Activated CD4-positive, alpha-beta memory T cell treated with anti-CD3 and anti-CD28 coated beads, Interleukin-2, amount 10 ng/mL, durations not matched to agents 7 days and 5 days (primary cell): ENCODE measurements at places on chromosomes 6 and 20. TPM values are rescaled to one million over a fixed set of nuclear protein-coding genes. Genes with fewer than 3 reads are reported as not detected.

DNA sequence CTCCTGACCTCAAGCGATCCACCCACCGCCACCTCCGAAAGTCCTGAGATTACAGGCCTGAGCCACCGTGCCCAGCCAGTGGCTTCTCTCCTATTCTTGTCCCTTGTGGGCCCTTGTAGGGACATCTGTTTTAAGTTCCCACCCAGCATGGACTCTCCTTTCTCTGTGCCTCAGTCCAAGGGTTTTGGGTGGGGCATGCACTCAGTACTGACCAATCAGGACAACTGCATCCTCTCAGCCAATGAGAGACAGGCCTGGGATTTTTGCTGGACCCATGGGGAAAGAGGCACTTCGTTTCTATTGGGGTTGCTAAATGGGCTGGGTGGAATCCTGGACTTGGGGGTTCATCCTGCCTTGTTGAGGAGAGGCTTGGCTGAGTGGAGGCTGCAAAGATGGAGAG lies 34.4 kb downstream of the SNAI1 start:
- H3K27ac ChIP-seq = no peak overlapping the region
- H3K4me1 ChIP-seq = peaks cover 15% of the 10 kb centered on the region
- DNase-seq = no peak
- no peak overlapping the region for H3K4me3 ChIP-seq

DNA sequence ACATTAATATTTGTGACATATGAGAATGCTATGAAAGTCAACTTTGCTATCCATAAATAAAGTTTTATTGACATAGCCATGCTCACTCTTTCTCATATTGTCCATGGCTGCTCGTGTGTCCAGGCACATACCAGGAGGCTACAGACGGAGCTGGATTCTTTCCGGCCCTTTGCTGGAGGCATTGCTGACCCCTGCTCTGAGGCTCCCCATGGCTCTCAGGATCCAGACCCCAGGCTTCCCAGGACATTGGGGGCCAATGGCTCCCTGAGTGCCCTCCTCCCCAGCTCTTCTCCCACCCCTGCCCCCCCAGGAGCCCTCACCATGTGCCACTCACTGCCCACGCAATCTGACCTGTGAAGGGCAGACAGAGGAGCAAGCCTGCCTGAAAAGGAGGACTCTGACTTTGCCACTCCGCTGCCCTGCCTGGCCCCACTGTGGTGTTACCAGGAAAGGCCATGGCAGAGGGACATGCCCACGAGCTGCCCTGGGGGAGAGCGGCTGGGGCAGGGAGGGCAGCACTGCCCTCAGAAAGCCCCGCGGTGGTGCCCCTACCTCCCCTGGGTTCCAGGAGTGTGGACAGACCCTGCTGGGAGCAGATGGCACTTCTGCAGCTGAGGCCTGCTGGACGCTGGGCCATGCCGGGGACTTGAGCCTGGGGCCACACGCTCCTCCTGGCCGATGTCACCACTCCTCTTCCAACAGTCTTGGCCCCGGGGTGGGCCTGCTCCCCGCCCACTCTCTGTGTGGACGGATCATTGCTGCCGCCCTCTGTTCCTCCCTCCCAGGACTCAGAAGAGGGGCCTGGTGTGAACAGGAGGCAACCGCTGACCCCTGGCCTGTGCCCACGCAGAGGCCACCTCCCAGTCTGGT lies 97.8 kb upstream of the BHLHE23 start:
- no peak overlapping the region for H3K4me3 ChIP-seq
- DNase-seq = no peak
- H3K4me1 ChIP-seq = peaks cover 8% of the 10 kb centered on the region
- H3K36me3 ChIP-seq = no peaks in the 10 kb centered on the region

DNA sequence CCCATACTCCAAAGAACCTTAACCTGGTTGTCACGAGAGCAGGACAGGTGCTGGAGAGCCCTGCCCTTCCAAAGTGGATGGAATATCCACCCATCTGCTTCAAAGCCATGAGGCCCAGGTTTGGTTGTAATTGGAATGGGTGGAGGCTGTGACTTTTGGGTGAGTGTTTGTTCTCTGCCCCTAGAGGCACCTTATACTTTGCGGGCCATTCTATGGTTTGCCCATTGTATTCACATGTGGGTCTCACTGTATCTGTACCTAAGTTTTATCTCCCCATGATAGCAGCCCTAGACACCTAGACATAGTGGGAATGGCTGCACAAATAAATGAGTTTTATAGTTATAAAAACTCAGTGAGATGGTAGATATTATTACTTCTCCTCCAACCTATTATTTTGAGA lies 67.1 kb upstream of the NAA20 start:
- no peak overlapping the region for H3K27ac ChIP-seq
- DNase-seq = no peak
- peaks cover 18% of the 10 kb centered on the region for H3K4me1 ChIP-seq
- H3K36me3 ChIP-seq = no peaks in the 10 kb centered on the region

DNA sequence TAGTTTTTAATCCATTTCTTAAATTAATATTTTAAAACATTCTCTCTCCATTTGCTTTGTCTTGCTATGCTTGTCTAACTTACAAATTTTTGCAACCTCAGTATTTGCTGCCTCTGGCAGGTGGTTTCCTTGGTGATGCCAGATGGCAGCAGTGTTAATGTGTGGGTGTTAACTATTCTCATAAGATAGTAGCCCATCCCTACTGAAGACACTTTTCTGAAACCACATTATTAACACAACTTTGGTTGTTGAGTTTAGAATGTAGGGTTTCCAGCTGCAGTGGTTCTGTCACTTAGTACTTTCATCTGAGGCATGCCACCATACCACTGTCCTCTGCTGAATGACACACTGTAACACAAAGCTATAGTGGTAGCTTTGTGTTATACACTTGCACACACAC lies 75.1 kb downstream of the MYO6 start:
- no peaks in the 10 kb centered on the region for H3K36me3 ChIP-seq
- no peaks in the 10 kb centered on the region for H3K27me3 ChIP-seq
- H3K4me3 ChIP-seq = no peak overlapping the region
- H3K27ac ChIP-seq = no peak overlapping the region

DNA sequence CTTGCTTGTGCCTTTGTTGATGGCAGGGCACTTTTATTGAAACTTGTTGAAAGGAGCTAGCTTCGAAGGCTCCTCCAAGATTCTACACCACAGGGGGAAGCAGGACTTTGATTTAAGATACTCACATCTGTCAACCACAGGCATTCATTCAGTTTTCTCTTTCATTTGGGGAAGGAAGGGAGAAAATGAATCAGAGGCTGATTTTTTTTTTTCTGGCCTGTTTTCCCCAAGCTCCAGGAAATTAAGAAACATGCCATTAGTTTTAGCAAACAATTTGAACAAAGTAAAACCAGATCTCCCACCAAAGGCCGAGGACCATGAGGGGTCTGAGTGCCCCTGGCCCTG lies 8.7 kb upstream of the APCDD1L start:
- H3K36me3 ChIP-seq = no peaks in the 10 kb centered on the region
- no peaks in the 10 kb centered on the region for H3K4me1 ChIP-seq
- no peak overlapping the region for H3K4me3 ChIP-seq
- DNase-seq = no peak

DNA sequence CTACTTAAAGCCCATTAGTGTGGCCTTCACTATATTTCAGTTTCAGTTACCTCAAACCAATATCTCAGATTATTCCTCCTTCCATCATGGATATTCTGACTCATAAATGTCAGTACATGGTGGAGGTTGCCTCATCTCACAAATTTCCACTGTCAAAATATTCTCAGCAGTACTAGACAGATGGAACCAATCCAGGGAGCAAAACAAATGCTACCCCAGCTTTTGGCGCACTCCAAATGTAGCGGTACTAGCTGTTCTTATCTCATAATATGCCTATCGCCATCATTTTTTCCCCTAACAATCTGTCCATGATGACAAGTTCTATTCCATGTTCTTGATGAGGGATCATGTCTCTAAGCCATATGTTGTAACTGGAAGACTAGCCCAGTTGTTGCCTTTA lies 1026.1 kb downstream of the KIF16B start:
- H3K36me3 ChIP-seq = no peaks in the 10 kb centered on the region
- no peak overlapping the region for H3K27ac ChIP-seq
- DNase-seq = no peak
- H3K27me3 ChIP-seq = no peaks in the 10 kb centered on the region

DNA sequence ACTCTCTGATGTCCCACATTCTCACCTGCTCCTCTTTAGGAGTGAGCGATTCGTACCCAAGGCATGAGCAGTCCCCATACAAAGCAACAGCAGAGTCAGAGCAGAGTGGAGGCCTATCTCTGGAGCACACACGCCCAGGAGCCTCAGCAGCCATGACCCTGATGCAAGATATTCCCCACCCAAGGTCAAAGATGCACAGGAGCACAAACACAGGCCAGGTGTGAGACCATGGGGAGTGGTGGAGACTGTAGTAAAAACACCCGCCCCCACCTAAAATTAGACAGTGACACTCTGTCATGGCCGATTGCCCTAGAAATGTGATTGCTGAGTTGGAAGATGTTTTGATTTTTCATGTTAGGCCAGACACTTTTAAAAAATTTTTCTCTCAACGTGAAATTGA lies 21.4 kb downstream of the RRBP1 start:
- H3K27ac ChIP-seq = no peak overlapping the region
- H3K36me3 ChIP-seq = peaks cover 56% of the 10 kb centered on the region
- no peak overlapping the region for H3K4me3 ChIP-seq

COL11A2 gene
- 0.53 TPM for total RNA-seq

GRCh38 chr6:77740380-77740779 lies 87.5 kb downstream of the MEI4 start:
- H3K27ac ChIP-seq = no peak overlapping the region
- DNase-seq = no peak
- H3K36me3 ChIP-seq = no peaks in the 10 kb centered on the region
- no peaks in the 10 kb centered on the region for H3K27me3 ChIP-seq

- H3K36me3 ChIP-seq = no peaks in the 10 kb centered on the region
- H3K27me3 ChIP-seq = peaks cover 4% of the 10 kb centered on the region
- H3K27ac ChIP-seq = no peak overlapping the region
- no peak overlapping the region for H3K4me3 ChIP-seq
Measured at GRCh38 chr6:168216751-168217191, 102.8 kb downstream of the DACT2 start.

CALHM5 gene
- not detected for total RNA-seq

BMP7 gene
- not detected for total RNA-seq

DNA sequence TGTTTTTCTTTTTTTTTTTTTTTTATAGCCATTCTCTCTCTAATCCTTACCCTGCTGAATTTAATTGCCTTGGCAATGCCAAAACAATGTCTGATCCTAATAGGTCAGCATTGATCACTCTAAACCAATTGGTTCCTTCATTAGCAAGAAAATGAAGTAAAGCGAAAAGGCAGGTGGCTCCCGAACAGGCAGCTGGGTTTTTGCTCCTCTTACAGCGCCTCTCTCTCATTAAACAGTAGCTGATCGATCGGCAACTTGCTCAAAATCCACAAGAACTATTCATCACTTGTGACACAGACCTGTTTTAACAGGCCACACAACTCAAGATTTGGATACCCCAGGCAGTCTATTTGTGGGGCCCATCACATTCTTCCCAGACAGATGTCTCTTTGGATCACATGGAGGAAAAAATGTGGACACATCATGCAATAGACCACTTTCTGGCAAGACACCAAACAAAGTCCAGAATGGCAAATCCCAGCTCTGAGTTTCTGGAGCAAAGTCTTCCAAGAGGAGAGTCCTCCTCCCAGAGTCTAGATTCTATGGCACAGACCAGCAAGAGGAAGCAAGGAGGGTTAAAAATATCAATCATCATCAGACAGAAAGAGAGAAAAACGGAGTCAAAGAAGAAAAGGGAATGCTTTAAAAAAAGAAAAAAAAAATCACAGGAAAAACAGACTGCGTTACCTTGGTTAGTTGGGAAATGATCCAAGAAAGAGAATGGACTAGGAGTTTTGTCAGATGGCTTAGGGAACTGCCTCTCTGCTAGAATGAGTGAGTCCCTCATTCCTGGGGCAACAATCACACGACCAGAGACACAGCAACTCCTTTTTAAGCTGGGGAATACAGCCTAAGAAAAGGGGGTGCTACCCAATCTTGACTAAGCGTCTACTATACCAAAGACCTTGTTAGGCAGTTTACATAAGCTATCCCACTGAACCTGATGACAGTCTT lies 247.8 kb downstream of the BTBD9 start:
- DNase-seq = no peak
- no peaks in the 10 kb centered on the region for H3K4me1 ChIP-seq
- no peaks in the 10 kb centered on the region for H3K27me3 ChIP-seq
- H3K27ac ChIP-seq = no peak overlapping the region

DNA sequence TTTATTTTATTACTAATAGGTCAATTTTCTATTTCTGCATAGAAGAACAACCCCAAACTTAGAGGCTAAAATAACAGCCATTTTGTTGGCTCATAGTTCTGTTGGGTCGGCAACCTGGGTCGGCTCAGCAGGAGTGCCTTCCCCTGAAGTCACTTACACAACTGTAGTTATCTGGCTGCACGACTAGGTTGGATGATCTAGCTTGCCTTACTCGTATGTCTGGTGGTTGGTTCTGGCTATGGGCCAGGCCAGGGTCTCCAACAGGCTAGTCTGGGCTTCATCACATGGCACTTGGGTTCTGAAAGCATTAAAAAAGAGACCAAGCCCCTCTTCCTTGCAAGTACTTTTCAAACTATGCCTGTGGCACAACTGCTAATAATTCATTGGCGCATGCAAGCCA lies 53.5 kb downstream of the STXBP5 start:
- no peak for DNase-seq
- no peak overlapping the region for H3K27ac ChIP-seq
- peaks cover 12% of the 10 kb centered on the region for H3K36me3 ChIP-seq
- H3K27me3 ChIP-seq = no peaks in the 10 kb centered on the region
- no peak overlapping the region for H3K4me3 ChIP-seq
- no peaks in the 10 kb centered on the region for H3K4me1 ChIP-seq

- no peaks in the 10 kb centered on the region for H3K36me3 ChIP-seq
- no peak overlapping the region for H3K4me3 ChIP-seq
- no peaks in the 10 kb centered on the region for H3K4me1 ChIP-seq
- no peak overlapping the region for H3K27ac ChIP-seq
- peaks cover 11% of the 10 kb centered on the region for H3K27me3 ChIP-seq
- DNase-seq = no peak
Measured at GRCh38 chr6:151191527-151191926, 48.2 kb upstream of the AKAP12 start.

DNA sequence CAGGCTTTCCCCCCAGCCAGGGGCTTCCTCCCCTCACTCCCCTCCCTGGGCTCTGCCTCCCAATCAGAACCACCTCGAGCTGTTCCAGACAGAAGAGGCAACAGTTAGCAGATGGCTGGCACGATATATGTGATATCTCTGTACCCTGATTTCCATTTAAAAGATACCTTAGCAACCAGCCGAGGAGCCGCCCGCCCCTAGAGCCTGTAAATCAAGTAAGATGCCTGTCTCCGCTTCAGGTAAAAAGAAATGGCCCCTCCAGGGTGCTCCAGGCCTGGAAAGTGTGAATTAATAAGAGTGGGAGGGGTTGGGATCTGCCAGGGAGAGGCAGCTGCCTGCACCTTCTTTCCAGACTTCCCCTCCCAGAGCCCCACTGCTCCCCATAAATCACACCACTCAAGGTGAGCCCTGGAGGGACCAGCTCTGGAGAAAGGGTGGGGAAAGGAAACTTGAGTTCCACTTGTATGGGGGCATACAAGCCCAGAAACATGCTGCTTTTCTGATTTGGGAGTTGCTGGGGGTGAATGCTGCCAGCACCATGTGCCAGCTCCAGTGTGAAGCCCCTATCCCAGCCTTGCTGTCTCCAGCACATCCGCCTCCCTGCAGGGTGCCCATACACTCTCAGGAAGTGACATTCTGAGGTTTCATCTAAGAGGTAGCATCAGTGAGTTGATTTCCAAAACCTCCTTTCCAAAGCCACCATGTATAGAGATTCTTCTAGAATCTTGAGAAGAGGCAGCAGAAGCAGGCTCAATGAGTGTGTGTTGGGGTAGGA lies 148.0 kb downstream of the LRFN2 start:
- DNase-seq = no peak
- no peak overlapping the region for H3K4me3 ChIP-seq
- no peak overlapping the region for H3K27ac ChIP-seq
- peaks cover 10% of the 10 kb centered on the region for H3K4me1 ChIP-seq

ROS1 gene
- not detected for total RNA-seq

PEX7 gene
- 4.8 TPM for total RNA-seq

MCHR2 gene
- not detected for total RNA-seq
